CD4-positive, alpha-beta memory T cell (primary cell): ENCODE measurements at places on chromosomes 11 and 22.

DNA sequence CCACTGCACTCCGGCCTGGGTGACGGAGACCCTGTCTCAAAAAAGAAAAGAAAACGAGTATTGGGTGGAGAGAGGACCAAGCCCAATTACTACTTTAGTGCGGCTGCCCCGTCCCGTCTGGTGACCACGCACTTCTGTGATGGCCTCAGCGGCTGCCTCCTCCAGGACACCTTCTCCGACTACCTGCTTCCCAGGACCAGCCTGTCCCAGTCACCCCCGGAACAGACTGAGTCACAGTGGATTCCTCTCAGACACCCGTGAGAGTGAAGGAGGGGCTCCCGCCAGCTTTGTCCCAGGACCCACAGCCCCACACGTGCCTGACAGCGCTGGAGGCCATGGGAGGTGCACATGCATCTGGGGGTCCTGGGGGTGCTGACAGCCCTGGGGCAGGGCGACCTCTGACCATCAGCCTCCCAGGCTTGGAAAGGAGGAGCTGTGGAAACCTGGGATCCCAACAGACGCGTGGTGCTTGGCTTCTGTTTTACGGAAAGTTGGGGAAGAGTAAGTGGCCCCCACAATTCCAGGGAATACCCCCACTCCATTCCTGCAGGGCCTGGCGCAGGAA lies 4.8 kb downstream of the DRD4 start:
- DNase-seq, result no peak

- DNase-seq, result no peak
These were observed 80.2 kb downstream of the PRR5L start for GRCh38 chr11:36376009-36376887.

DNA sequence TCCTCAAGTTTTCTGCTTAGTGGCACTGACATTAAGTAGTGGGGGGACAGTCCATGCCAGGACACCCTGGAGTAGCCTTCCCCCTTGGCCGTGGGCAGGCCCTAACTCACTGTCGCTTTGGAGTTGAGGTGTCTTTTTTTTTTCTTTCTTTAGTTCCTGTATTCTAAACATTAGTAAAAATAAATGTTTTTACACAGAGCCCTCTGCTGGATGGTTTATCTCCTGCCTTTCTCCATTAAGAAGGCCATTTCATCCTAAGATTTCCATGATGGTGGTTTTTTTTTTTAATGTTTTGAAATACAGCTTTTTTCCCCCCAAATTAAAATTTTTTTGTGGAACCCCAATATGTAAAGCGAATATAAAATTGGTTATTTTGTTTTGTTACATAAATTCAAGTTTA lies 1.8 kb upstream of the TIGD3 start:
- DNase-seq, result no peak

DNA sequence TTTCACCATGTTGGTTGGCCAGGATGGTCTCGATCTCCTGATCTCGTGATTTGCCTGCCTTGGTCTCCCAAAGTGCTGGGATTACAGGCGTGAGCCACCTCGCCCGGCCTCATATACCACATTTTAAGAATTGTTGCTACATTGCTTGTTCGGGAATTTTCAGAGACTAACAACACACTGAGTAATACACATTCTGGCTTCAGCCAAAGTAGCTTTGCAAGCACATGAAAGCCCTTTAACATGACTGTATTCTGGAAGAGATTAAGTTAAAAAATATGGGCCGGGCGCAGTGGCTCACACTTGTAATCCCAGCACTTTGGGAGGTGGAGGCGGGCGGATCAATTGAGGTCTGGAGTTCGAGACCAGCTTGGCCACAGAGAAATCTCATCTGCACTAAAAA lies 15.0 kb downstream of the CRTAM start:
- no peak for DNase-seq

DNA sequence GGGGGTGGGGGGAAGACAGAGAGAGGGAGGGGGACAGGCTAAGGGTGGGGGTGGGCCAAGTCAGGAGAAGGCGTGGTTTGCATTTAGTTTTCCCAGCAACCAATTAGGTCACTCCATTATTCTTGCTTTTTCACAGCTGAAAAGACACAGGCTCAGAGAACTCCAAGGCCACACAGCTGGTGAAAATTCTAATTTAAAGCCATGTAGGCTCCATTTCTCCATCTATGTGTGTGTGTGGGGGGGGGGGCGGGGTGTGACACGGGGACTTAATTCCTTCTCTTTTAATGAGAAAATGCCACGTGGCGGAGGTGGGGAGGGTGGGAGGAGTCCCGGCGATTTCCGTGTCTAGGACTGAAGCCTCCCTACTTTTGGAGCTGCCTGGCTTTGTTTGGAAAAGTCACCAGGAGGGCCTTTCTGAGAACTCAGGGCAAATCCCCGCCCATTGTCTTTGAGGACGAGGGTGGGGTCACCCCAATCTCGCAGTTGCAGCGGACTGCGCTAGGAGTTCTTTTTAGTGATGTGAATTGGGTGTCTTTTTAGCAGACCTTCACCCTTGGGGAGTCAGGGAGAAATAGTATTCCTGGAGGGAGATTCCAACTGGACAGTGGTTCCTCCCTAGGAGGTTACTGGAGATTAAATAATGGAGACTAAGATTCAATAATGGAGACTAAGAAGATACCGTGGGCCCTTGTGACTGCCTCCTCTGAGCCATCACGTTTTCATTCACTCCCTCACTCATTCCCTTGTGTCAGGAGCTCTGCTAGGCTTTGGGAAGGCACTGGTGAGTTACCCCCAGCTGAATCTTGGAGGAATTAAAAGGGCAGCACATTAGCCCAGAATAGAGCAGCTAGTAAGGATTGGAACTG lies 36.4 kb upstream of the PTPRJ start:
- DNase-seq, result no peak

DNA sequence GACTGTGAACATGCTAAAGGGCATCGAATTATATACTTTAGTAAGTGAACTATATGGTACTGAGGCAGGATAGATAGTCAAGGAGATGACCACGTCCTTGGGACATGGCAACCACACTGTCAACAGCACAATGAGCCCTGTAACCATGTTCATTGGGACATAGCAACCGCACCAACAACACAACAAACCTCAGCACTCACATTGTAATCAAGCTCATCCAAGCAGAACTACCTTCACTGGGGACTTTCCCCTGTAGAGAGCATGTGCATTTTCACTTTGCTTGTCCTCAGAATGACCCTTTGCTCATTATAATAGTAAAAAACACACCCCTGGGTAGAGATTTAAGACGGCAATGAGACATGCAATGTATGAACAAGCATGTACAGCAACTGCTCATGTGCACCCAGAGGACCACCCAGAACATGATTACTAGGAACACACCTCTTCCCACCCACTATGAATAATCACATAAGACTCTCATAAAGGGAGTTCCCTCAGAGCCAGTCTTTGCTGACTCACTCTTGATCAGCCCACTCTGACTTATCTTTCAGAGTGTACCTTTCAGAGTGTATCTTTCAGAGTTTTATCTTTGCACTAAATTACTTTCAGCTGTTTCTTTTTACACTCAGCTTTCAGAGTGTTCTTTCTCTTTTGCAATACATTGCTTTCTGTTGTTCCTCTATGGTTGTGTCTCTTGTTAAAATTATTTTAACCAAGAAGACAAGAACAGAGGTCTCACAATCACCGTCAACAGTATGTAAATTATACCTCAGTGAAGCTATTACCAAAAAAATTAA lies 4.1 kb upstream of the PLAAT2 start:
- DNase-seq, result peak; percentile 89

DNA sequence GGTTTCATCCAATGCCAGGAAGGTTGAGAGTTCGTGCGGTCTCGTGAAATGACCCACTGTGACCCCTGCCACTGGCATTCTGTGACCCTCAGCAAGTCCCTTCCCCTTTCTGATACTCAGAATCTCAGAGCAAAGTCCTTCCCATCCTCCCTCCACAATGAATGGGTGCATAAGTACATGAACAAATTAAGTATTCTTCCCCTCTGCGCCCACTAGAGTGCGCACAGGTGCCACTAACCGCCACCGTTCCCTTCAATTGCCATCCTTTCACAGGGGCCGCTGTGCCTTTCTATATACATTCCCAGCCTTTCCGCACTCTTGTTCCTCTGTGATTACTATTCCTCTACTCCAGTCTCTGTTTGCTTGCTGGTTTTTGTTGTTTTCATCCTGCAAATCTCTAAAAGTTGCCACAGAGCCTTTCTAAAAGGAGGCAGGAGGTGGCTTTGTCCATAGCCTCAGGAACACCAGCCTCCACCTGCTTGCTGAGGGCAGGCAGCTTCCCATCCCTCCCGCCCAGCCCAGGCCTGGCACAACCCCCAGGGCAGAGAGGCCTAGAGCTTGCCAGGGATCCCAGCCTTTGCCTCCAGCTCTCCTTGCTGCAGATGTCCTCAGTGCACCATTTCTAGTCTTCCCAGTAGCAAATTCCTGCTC lies 6.7 kb upstream of the AP1B1 start:
- DNase-seq, result peak; percentile 58

DNA sequence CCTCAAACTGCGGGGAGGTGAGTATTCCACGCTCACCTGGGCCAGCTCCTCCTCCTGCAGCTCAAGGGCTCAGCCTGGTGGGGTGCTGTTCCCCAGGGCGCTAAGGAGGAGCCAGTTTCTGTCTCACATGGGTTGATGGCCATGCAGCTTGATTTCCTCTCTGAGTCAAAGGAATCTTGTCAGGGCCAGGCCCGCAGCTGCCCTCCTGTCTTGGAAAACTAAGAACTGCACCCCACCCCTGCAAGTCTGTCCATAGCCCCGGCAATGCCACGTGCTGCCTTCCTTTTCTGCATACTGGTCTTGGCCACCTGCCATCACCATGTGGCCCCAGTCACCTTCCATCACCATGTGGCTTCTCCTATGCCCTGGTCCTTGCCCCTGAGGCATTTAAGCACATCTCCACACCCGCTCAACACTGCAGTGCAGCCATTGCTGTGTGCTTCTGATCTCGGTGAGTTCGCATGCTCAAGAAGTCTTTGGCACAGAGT lies 35.2 kb upstream of the CLDN5 start:
- no peak for DNase-seq

GRCh38 chr22:50684501-50684900 lies 11.9 kb downstream of the SHANK3 start:
- DNase-seq, result no peak

GRCh38 chr11:97140885-97141494 lies 751.2 kb downstream of the JRKL start:
- no peak for DNase-seq

DNA sequence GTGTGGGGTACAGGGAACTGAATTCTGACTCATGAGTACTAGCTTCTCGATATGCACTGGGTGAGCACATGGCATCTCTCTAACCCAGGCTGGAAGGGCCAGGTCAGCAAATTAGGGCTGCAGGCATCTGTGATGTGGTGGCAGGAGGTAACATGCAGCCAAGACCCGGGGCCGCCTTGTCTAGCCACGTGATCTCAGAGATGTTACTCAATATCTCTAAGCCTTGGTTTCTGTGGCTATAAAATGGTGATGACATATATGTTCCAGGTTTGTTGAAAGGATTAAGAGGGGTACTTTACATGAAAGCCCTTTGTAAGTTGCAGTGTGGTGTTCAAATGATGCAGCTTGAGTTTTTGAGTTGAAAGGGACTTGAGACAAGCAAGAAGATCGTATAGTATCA lies 3.2 kb downstream of the ST14 start:
- DNase-seq, result no peak

DNA sequence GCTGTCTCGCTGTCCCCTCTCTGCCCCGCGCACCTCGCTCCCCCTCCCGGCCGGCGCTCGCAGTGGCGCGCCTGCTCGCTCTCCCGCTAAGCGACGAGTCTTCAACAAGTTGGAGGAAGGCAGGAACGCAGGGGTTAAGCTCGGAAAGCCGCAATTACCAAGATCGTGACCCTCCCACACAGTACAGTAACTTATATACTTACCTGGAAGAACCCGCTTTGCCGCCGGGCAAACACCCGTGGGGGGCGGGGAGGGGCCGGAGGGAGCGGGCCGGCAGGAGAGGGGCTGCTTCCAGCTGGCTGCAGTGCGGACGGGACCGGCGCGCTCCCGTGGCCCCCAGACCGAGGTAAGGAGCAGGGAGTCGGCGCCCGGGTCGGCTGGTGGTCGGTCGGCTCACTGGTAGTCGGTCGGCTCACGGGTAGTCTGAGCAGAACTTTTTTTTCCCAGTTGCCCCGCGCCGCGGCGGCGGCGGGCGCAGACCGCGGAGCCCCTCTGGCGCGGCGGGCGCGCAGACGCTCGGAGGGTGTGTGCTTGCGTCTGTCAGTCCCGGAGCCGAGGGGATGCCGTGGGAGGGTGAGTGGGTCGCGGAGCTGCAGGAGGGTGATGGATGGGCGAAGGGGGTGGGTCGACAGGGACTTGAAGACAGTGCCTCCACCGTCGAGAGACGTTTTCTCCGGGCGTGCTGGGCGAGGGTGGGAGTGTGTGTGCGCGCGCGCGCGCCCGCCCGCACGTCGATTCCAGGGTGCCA lies 101.2 kb upstream of the HSD17B12 start:
- no peak for DNase-seq

- no peak for DNase-seq
These were observed 30.6 kb upstream of the TFIP11 start for GRCh38 chr22:26542831-26543230.

GRCh38 chr11:75827562-75827961 lies 12.6 kb downstream of the UVRAG start:
- DNase-seq, result no peak

DNA sequence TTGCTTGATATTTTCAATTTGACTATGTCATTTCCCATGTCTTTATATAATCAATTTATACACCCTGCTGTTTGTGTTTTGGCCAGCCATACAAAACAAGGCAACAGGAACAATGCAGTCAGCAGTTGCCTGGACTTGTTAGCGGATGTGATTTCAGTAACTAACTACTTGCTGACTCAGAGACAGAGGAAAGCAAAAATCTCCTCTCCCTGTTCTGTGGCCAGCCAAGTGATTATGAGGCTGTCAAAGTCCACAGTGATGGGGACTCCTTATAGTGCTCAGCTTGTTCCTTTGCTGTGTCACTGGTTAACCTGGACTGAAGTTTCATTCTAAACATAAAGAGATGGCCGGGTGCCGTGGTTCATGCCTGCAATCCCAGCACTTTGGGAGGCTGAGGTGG lies 32.6 kb upstream of the APLP2 start:
- no peak for DNase-seq

GRCh38 chr22:43209523-43209890 lies 22.6 kb upstream of the TTLL12 start:
- DNase-seq, result no peak
